ENCODE measurements at places on chromosomes 1 and 21. TPM values are rescaled to one million over a fixed set of nuclear protein-coding genes. Genes with fewer than 3 reads are reported as not detected.

DNA sequence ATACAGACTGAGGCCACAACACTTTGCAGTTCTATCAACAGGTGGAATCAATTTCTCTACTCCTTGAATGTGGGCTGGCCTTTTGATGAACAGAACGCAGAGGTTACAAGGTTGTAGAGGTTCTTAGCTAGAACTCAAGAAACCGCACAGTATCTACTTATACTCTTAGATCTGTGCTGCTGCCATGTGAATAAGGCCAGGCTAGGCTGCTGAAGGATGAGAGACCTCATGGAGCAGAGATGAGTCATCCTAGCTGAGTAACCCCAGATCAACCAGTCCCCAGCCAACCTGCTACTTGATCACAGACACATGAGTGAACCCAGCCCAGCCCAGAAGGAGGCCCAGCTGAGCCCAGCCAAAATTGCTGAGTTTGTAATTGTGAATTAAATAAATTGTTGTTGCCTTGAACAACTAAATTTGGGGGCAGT lies 35.3 kb upstream of the BCAR3 start:
- no peak for DNase-seq

The ITLN2 gene
- not detected for total RNA-seq

DNA sequence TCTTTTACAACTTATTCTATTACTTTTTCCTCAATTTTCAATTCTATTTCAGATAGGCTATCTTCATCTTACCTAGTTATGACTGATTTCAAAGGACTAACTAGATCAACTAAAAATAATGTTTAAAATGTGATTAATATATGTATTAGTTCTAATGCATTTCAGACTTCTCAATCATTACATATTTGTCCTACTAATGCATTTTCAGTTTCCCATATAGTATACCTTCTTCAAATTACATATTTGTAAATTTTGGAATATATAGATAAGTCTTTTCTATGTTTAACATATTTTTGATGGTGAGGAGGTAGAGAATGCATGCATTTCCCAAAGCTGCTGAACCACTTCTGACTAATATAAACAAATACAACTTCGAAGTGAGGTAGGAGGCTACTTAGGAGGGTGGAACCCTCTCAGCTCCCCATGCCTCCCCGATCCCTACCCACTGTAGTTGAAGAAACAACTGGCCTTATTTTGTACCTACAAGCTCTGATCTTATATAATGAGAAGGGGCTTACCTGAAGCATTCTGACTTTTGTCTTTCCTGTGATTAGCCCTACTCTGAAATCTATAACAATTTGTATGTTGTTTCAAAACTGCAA lies 1.7 kb downstream of the TRMT1L start:
- no peak for DNase-seq

DNA sequence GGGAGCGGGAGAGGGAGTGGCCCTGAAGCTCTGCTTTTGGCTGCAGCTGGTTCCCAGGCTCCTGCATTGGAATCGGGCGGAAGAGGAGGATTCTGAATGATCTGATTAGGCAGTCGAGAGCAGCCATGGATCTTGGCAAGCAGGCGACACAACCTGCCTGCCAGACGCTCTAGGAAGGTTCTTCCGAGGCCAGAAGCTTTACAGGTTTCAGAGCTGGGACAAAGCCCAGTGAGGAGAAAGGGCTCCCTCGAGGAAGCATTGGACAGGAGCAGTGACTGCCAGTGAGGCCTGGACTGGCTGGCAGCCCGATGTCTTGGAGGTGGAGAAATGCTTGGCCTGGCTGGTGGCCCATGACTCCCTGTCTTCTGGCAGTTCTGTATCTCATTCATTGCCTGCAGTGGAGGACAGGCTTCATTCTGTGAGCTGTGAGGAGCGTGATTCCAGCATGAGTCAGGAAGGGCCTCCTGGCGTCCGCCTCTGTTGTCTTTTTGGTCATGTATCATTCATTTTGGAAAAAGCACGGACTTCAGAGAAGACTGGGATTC lies 132.7 kb upstream of the IPO9 start:
- DNase-seq = no peak
